ENCODE measurements at places on chromosomes 11 and 22.

GRCh38 chr11:45208135-45208534 is 61.7 kb downstream of the PRDM11 start:
- DNase-seq: no peak

GRCh38 chr11:133955081-133955891 is 1.5 kb downstream of the IGSF9B start:
- no peak for DNase-seq

GRCh38 chr11:4695442-4695841 is 2.2 kb downstream of the OR51E2 start:
- no peak for DNase-seq

- no peak for DNase-seq
Observed at GRCh38 chr11:98180921-98181320, 839.8 kb upstream of the CNTN5 start.

GRCh38 chr11:118670063-118670462 is 9.4 kb downstream of the TREH start:
- DNase-seq: no peak

- DNase-seq: no peak
Observed at GRCh38 chr11:122756417-122756816, 81.9 kb upstream of the CRTAM start.

- no peak for DNase-seq
Observed at GRCh38 chr11:22491555-22492225, 133.9 kb downstream of the FANCF start.

- DNase-seq: no peak
Observed at GRCh38 chr11:116557282-116557681, 215.5 kb downstream of the BUD13 start.

DNA sequence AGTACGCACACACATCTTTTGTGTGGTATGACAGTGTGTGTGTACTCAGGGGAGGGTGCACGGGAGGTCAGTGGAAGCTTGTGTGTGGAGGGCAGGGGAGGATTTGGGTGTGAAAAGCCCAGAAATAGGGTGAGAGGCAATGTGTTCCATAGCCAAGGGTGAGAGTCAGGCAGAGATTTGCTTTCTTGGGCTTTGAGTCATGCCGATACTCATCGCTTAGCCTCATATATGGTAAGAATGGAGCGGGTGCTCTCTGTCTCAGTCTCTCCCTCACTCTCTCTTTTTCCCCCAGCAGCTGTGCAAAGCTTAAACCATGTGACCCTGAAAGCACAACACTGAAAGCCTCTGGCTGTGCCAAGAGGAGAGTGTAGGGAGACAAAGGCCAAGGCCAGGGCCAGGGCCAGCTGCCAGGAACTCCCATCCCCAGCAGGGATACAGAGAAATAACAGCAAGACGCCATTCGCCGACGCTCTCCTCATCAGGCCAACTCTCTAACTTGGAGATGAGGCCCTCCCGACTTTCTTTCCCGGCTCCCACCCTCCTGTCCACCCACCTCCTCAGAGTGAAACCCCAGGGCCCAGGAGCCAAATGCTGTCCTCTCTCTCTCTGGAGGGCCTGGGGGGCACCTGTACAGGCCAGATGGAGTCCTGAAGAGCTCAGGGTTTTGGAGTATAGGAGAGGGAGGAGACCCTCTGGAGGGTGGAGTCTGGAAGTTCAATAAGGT is 20.3 kb upstream of the MICAL3 start:
- no peak for DNase-seq

- no peak for DNase-seq
Observed at GRCh38 chr22:45814198-45814597, 142.6 kb downstream of the ATXN10 start.

- DNase-seq: peak; percentile 68
Observed at GRCh38 chr22:27474711-27475547, 326.6 kb downstream of the MN1 start.

- DNase-seq: peak; percentile 43
Observed at GRCh38 chr11:119373921-119374631, 7.4 kb downstream of the USP2 start.

Data from pulmonary artery endothelial cell (primary cell).